Smooth muscle cell of the brain vasculature (primary cell): ENCODE measurements at places on chromosomes 7 and 10.

DNA sequence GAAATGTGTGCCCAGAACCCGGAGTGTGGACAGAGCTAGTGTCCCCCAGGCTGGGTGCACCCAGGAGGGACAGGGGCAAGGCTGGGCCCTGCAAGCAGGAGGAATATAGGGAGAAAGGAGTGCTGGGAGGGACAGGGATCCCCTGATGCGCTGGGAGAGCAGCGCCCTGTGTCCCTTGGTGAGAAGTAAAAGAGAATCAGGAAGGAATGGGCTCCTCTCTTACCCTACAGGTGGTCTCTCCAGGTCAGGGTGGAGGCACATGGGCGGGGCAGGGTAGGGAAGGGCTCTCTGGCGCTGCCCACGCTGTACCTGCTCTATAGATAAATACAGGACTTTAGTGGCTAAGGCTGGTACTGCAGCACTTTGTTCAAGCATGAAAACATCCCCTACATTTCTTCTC, 753.8 kb downstream of the GRID1 start:
- DNase-seq, result no peak

DNA sequence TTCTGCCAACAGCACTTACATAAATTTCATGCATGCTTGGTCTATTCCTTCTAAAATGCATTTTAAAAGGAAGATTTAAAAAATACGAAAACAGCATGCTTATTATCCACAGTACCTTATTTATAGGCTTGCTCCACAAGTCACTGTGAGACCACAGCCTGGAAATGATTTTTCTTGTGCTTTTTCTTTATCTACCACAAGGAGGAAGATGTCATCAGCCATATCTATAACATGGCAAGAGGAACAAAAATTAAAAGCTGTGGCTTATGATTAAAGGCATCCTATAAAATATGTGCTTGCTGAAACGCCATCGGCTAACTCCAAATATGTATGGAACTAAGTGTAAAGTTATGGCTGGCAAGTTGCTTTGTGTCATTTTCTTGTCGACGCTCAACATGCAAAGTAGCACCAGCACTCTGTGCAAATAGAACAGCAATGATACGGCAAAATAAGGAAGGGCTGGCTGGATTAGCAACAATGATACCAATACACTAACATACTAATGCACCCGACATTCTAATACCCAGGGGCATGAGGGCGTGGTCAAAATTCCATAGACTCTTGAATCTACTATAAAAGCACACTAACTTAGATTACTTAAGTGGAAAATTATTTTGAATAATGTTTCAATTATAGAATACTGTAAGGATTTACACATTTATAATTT, 41.2 kb upstream of the AKR1E2 start:
- DNase-seq, result no peak

DNA sequence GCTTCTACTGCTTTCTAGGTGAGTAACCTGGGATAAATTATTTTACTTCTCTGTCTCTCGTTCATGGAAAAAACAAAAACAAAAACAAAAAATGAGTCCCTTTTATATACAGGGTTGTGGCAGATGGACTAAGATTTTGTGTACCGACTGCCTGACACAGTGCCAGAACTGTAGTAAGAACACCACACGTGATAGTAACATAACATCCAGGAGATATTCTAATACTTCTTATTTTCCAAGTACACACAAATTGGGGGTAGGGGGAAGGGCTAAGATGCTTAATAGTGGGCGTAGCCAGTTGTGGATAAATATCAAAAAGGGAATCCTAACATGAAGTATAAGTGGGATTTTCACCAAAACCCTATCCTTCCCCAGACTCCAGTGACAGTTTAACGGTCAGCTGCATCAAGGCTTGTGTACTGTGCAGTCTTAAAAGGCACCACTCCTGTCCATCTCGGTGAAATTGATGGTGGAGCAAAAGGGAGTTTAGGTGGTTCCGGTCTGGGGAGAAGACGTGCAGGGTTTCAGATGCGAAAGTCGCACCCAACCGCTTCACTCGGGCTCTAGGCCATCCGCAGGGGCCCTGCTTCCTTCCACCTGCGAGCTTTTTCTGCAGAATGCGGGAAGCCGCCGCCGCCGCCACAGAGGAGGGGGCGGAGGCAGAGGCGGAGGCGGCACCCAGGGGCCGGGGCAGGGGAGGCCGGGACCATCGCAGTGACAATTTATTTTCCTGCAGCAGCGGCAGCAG, at the start of gene STAMBPL1:
Gene STAMBPL1 (plus strand): TSS at position 712 of the 748 bp plus-strand sequence. CDS start 21,464 bp downstream, outside the sequence.
- DNase-seq, result no peak

DNA sequence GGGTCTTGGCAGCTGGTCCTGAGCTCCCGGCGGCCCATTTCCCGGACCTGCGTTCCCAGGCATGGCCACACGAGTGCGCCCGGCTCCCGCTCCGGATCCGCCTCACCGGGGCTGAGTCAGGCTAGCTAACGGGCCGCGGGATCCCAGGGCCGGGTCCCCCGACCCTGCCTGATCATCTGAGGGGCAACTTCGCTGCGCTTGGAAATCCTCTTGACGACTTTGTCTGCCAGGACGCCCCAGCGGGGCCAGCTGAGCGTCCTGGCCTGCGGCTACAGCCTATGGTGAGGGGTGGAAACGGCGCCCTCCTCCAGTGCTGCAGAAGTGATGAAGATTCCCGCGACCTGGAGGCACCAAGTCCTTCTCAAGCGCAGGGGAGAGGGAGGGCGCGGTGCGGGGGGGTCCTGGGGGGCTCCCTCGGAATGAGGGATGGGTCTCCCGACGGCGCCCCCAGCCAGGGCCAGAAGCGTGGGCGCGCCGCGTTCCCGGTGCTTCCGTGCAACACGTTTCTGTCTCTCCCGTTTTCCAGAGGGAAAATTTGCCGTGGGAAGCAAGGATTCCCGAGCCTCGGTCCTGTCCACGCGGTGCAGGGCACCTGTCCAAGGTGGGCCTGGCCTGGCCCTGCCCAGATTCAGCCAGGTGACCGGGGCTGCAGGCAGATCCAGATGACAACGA, 212.4 kb downstream of the CCSER2 start:
- DNase-seq, result no peak

DNA sequence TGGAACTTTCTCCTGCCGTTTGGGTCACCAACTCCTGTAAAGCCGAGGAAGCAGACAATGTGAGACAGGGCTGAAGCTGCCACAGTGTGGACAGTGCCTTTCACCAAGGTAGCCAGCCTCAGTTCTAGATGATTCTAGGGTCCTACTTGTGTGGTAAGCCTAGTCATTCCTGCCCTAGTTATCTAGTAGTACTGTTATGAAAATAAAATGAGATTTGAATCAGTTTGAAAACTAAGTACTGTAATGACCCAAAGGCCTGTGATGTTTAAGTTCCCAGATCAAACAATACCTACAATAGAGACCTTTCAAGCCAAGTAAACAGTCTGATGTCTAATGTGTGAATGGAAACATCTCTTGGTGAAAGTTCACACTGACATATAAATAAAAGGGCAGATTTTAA, 37.1 kb downstream of the POLL start:
- no peak for DNase-seq

DNA sequence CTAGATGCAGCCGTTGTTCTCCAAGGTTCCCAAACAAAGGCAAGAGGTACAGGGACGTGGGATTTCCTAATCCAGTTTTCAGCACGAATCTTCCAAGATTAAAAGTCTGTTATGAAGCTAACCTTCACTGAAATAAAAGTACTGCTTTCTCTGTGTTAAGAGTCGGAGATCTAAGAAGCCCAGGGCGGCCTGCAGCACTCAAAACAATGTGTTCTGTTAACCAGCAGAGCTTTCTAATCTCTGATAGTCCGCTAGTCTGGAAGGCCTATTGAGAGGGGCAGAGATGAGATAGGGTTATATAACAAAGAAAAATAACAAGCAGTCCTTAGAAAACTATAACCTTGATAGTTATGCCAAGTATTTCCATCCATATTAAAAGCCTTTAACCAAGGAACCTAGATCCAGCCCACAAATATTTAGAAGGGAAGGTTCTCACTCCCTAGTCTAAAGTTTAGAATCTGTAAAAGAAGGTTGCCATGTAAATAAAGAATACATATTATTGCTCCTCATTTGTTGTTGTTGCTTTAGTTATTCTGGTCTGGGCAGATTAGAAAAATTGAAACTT, 106.3 kb upstream of the SVIL start:
- DNase-seq, result no peak

GRCh38 chr10:17290226-17290625, 62.2 kb downstream of the VIM start:
- no peak for DNase-seq
